Muscle of back (tissue), 13 donors: ENCODE measurements at places on chromosomes 2 and 18.

- no peak for DNase-seq
These were observed 422.9 kb upstream of the TRIB2 start for GRCh38 chr2:12293874-12294273.

GRCh38 chr2:168594778-168595177 is 138.7 kb downstream of the CERS6 start:
- no peak for DNase-seq

DNA sequence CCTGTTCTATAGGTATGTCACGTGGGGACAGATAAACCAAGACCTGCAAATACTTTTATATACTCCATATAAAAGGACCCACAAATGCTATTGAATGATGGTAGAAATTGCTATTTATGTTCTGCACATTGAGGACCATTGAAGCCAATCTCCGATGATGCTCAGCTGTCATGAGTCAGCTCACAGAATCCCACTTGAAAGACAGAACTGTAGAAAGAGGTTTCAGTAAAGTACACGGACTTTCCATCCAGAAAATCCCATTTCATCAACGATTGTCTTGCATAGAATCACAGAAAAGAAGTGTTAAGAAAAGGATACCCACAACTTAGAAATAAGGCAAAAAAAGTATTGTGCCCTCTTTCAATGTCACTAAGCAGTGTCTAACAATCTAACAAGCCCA is 169.0 kb upstream of the COPS8 start:
- DNase-seq: no peak

DNA sequence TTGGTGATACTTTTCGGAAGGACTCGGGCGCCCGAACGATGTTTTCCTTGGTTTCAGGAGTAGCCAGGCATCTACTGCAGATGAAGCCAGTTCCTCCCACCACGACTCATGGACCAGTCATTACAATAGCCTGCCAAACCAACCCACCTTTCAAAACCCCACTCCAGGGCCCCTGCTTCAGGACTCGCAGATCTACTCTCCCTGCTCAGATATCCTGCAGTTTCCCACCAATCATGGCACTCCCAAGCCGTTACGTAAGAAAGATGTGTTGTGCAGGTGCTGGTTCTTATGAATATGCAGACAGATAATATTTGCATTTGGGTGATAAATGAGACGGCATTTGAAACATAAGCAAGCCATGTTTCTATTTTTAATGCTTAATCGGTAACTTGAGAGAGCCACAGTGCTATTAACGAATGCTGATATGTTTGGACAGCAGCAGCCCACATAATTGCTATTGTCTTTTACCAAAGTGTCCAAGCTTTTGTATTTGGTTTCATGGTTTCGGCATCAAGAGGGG is 3.5 kb upstream of the CYS1 start:
- no peak for DNase-seq

DNA sequence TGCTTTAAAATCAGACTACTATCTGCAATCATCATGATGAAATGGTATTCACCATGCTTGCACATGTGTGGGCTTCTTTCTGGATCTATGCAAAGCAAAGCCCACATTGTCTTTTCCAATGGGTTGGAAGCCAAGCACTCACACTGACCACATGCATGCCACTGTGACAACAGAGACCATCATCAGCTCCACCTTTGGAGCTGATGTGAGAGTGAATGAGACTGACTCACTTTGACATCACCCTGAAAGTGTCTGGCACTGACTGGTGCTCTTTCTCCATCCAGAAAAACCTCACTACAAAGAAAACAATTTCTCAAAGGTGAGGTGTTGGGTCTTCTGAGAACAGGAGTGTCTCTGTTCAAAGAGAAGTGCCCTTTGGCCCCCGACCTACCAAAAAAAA is 4.7 kb downstream of the MYO5B start:
- DNase-seq: no peak

- DNase-seq: no peak
These were observed 393.0 kb downstream of the ALK start for GRCh38 chr2:29528371-29528770.

DNA sequence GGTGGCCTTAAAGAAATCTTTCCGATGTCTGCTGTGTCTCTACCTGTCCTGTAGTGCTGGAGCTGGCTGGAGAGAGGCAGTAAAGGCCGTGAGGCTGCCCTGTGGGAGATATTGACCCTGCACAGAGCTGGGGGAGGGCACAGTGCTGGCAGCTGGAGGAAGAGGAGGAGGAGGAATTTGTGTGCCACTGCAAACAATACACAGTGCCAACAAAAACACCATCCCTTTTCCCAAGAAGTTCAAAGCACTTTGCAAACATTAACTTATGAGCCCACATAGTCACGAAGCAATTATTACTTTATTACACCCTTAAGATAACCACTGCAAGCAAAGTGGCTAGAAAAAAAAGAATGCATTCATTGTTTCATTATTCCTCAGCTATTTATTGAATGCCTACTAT is 45.0 kb upstream of the CYTIP start:
- DNase-seq: no peak

- no peak for DNase-seq
These were observed 133.0 kb downstream of the TPGS2 start for GRCh38 chr18:36695806-36696205.

DNA sequence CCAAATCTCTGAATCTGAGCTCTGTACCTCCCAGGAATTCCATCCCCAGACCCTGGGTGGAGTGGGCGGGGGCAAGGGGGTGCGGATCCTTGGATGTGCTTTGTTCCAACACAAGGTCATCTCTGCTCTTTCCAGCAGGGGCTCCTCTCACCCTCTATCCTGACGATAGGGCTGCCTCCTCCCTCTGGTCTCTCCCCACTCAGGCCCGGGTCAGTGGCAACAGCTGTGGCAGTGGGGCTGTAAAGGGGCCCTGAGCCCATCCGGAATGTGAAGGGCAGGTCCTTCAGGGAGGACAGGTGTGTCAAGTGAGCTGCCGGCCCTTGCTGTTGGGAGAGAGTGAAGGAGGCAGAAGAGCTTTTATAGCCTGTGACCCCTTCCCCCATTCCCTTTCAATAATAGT is 167.8 kb downstream of the CELF4 start:
- DNase-seq: no peak

GRCh38 chr2:157184161-157184895 is 73.2 kb upstream of the GALNT5 start:
- no peak for DNase-seq

GRCh38 chr18:43238429-43238828 is 38.9 kb downstream of the SYT4 start:
- DNase-seq: no peak

DNA sequence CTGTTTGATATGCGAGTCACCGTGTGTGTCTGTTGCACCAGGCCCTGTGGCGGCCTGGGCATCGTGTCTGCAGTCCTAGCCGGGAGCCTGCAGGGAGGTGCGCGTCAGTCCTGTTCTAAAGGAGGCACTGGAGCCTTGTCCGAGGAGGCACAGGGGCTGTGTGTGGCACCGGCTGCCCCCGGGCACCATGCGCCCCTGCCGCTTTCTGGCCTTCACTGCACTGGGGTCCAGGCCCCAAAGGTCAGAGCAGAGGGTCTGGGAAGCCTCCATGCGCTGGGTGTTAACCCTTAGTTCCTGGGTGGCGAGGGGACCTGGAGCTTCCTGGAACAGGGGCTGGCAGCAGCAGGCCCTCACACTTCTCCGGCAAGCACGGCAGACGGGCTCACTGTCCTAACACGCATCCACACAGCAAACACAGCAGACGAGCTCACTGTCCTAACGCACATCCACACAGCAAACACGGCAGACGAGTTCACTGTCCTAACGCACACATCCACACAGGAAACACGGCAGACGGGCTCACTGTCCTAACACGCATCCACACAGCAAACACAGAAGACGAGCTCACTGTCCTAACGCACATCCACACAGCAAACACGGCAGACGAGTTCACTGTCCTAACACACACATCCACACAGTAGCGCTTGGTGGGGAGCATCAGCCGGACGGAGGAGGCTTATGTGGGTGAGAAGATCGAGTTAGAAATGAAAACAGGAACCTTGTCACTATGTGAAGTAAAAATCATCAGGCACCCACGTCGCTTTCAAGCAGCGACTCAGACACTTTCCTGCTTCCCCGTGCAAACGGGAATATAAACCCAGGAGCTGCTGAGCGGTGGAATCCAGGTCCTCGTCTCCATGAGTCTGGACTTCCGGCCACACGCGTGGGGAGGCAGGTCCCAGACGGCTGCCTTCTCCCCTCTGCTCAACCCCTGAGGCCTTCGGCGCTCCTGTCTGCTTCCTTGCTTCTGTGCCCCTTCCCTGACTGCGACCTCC is 65.3 kb downstream of the TPO start:
- DNase-seq: no peak

- no peak for DNase-seq
These were observed 12.9 kb downstream of the UBR3 start for GRCh38 chr2:169839954-169840746.

DNA sequence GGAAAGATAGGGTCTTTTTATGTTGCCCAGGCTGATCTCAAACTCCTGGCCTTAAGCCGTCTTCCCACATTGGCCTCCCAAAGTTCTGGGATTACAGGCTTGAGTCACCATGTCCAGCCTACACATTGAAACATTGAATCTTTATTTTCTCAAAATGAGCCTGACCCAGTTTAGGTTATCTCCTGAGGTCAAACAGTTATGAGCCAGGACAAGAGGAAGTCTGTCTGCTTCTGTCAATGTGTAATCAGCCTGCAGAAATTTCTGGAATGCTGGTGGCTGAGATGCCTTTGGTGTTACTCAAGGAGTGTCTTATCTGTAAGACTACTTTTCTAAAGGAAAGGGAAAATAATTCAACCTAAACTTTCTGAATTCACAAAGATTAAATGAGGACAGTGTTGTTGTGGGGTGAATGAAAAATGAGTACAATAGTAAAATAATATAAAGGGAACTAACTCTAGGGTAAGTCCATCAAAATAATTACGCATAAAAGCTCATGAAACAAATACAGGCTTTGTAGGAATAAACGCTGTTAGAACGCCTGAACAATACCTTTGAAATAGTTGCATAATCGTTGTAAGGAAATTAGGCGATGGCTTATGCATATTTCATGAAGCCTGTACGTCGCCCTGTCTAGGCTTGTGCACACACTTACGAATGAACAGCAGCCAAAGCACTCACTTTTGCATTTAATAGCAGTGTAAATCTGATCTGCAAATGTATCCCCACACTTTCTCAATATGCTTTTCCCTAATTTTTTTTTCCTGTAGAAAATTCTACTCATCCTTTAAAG is 260.8 kb downstream of the RDH14 start:
- DNase-seq: no peak

DNA sequence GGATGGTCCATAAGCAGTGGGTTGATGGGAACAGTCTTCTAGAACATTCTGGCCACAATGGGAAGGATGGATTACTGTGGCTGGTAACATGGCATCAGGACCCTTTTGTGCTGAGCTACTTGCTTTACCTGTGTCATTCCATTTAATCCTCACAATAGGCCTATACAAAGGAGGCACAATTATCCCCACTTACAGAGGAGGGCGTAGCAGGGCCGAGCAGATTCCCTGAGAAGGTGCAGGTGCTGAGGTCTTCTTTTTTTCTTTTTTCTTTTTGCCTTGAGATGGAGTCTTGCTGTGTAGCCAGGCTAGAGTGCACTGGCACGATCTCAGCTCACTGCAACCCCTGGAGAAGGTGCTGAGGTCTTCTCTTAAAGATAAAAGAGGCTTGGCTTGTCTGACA is 6.7 kb upstream of the LRRC30 start:
- DNase-seq: no peak

GRCh38 chr2:10544252-10544651 is 96.1 kb upstream of the ODC1 start:
- no peak for DNase-seq

- no peak for DNase-seq
These were observed 79.3 kb downstream of the TGFA start for GRCh38 chr2:70474256-70474848.

DNA sequence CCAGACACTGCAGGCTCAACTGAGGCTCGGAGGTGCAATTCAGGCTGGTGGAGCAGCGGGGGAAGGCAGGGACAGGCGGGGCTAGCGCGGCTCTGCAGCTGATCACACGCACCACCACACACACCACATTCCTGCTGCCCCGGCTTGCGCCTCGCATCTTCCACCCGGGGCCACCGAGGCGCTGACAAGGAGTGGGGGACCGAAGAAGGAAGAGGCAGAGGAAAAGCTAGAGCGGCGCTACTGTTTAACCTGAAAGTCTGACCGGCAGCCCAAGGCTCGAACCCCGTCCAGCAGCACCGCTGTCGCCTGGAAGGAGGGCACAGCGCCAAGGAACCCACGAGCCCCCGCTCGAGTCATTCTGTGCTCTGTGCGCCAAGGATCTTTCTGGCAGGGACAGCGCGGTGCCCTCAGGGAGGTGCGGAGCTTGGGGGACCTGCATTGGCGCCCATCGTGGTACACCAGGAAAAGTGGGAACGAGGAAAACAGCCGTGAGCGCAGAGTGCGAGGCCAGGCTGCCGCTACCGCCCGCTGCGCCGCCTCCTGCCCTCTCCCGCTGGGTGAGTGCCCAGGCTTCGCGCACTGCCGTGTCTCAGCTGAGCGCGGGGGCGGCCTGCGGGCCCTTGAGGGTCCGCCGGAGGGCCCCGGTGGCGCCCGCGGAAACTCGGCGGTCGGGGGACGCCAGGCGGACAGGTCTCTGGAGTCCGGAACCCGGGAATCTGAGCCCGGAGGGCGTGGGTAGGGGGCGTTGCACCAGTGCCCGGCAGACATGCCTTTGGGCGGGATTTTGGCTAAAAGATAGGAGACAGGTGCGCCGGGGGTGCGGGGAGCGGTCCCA is 860 bp upstream of the KCNJ3 start:
- peak; percentile 22 for DNase-seq

- no peak for DNase-seq
These were observed 55.4 kb downstream of the UXS1 start for GRCh38 chr2:106138543-106139237.

GRCh38 chr2:17101091-17101490 is 417.1 kb downstream of the RAD51AP2 start:
- DNase-seq: no peak

DNA sequence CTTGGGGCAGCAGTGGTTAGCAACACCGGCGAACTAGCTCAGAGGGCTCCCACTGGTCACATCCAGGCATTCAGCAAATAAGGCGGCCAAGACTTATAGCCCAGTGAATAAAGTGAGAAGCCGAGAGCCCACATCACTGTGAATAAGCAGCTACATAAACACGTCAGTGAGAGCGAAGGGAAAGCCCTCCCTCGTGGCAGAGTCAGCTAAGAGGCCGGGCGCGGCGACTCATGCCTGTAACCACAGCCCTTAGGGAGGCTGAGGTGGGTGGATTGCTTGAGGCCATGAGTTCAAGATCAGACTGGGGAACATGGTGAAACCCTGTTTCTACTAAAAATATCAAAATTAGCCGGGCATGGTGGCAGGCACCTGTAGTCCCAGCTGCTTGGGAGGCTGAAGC is 5.2 kb downstream of the D2HGDH start:
- DNase-seq: no peak

GRCh38 chr2:240928476-240929363 is 22.6 kb downstream of the CROCC2 start:
- DNase-seq: no peak

DNA sequence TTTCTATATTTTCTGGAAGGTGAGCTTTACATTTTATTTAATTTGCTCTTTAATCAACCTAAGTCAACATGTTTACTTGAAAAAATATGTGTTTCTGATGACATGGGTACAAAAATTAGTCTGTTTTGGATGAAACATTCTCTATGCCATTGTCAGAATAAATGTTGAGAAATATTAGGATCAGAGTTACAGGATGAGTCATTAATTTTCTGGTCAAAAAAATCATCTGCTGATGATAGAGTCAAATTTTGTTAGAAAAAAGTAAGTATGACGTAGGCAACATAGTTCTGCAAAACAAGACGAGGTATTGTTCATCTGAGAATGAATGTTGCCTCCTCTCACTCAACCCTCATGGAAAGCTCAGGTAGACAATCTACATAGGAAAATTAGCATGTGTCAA is 107.6 kb upstream of the CAVIN2 start:
- no peak for DNase-seq

- no peak for DNase-seq
These were observed 245.7 kb downstream of the NBAS start for GRCh38 chr2:15315411-15315810.
